ENCODE measurements at places on chromosomes 3 and 15.
A peak's percentile ranks its signal among the peaks of the same experiment; 100 is the strongest.

DNA sequence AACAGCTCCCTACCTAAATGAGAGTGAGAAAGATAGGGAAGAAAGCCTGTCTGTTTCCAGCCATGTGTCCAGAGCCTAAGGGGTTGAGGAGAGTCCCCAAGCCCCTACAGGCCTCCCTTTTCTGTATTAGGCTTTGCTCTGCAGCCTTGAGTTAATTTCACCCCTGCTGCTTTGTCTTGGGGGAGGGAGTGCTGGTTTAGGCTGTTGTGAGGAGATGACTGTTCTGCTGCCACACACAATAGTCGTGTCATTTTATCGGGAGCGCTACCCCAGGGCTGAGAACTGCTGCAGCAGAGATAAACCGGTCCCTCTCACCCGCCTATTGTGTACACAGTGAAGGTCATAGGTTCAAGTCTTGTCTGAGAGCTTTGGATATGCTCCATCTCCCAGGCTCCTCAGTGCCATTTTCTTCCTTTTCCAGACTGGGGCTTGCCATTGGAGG lies 1.4 kb downstream of the ZNF609 start:
- DNase-seq, result peak; percentile 52

- DNase-seq, result no peak
Observed at GRCh38 chr3:190059242-190059590, 61.5 kb downstream of the P3H2 start.

DNA sequence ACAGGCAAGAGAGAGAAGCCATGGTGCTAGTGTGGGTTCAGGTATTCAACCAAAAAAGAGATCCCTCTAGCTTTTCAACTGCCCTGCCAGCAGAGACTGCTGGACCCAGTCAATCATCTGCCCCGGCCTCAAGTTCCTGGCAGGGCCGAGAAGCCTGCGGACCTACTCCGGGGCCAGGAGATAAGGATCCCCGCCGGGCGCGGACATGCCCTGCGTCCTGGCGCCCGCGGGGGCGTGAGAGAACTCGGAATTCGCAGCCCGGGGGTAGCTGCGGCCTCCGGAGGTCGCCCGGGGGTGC lies 821 bp upstream of the MAGI1 start:
- DNase-seq, result peak; percentile 71

- DNase-seq, result peak; percentile 80
Observed at GRCh38 chr3:24494618-24495325, at the start of gene THRB. Gene THRB (minus strand): TSS chr3:24494850.

DNA sequence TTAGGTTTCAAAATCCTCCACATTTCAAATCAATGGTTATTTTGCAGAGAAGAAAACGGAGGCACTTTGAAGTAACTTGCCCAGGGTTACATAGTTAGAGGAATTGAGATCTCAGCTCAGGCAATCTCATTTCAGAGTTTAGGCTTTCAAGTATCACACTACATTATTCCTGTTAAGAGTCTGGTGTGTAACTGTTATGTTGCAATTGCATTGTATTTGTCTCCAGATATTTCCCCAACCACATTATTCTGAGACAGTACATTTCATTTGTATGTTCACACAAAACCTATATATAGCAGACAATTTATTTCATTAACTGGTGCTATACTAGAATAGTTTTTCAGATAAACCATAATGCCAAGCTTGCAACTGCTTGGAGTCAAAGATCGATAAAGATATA lies 154.2 kb upstream of the TSPAN3 start:
- DNase-seq, result no peak

All from iPS-NIHi11 (cell line).